Stimulated activated CD4-positive, alpha-beta T cell treated with anti-CD3 and anti-CD28 coated beads, Interleukin-1b, Interleukin-23, amount 100 ng/mL, for 1 hour (primary cell): ENCODE measurements at places on chromosomes 12 and 14.

GRCh38 chr12:80205960-80206359, 106.6 kb downstream of the OTOGL start:
- no peak for DNase-seq

GRCh38 chr14:51860825-51861499, 550 bp downstream of the GNG2 start:
- DNase-seq, result no peak

GRCh38 chr12:103965590-103966504, at the start of gene TDG:
Gene TDG, plus strand, starts transcription at chr12:103965872. Its CDS starts 166 bp downstream, at chr12:103966038.
- peak; percentile 81 for DNase-seq

GRCh38 chr12:18139989-18140596, 50.1 kb upstream of the RERGL start:
- DNase-seq, result no peak

DNA sequence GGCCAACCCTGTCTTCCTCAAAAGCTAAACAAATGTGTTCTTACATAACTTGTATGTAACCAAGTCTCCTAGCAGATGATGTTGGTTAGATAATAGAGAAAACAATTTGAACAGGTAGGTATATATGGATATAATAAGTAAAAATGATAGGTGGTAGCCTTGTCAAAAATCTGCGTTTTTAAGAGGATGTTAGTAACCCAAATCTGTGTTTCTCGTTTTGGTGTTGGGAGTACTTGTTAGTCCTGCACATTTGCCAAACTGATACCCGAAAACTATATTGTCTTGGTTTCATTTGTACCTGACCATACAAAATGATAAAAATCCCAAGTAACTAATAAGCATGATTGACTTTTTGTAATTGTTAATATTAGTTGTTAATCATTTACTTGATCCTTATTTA, 8.1 kb downstream of the SRSF5 start:
- DNase-seq, result no peak

GRCh38 chr12:49885118-49885517, 18.6 kb downstream of the FAIM2 start:
- no peak for DNase-seq

- no peak for DNase-seq
Measured at GRCh38 chr14:105888151-105888550, 361.8 kb downstream of the TMEM121 start.

DNA sequence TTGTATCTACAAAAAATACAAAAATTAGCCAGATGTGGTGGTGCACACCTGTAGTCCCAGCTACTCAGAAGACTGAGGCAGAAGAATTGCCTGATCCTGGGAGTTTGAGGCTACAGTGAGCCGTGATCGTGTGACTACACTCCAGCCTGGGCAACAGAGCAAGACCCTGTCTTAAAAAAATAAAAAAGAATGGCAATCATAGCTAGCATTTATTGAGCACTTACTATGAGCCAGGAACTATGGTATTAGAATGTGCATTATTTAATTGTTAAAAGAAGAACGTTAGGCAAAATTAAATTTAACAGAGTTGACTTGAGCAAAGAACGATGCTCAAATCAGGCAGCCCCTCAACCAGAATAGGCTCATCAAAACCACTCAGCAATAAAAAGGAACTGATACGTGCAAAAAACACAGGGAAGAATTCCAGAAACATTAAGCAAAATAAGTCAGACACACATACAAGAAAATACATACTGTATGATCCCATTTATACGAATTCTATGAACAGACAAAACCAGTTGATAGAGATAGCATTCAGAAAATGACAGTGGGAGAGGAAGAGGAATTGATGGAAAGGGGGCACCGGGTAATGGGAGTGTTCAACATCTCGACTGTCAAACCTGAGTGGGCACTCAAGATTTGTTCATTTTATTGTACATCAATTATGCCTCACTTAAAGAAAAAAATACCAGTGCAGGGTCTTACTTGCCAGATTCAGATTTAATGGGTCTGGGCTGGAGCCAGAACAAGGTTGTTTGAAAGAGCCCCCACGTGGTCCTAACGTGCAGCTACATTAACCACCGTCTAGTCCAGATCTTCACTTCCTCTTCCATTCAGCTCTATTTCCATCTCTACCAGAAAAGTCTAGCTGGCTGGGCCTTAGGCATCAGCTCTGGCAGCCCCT, 8.0 kb downstream of the SCNN1A start:
- no peak for DNase-seq
